ENCODE measurements at places on chromosomes 4 and X. TPM values are rescaled to one million over a fixed set of nuclear protein-coding genes. Genes with fewer than 3 reads are reported as not detected.
A peak's percentile ranks its signal among the peaks of the same experiment; 100 is the strongest.

- DNase-seq, result peak; percentile 76
These were observed 17.7 kb upstream of the HERC5 start for GRCh38 chr4:88439161-88439760.

- DNase-seq, result no peak
These were observed 285.0 kb downstream of the SHOX start for GRCh38 chrX:915427-916229.

GRCh38 chrX:84893897-84894296 is 109.8 kb upstream of the APOOL start:
- no peak for DNase-seq

GRCh38 chr4:6041800-6042199 is 23.6 kb upstream of the C4orf50 start:
- DNase-seq, result no peak

EVC gene
- total RNA-seq, result 14.5 TPM
